Brain pericyte (primary cell): ENCODE measurements at places on chromosomes 3 and 15.

DNA sequence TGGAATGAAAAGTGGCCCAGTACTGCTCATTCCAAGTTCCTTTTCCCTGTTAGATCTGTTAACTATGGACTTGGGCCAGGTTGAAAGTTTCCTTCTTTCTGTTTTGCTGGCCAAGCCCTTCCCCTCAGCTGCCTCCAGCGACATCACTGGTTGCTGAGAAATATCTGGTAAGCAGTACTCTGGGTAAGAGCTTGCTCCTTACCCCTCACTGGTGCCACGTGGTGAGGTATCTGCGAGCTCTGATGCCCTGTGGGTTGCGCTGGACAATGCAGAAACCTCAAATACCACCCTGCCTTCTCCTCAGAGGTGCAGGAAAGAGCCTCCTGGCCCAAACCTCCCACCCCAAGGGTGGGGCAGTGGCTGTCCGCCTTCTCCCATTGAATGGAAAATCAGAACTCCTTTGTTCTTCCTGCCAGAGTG is 42.9 kb upstream of the APH1B start:
- DNase-seq = no peak

- no peak for DNase-seq
Observed at GRCh38 chr3:67415511-67415910, 238.9 kb downstream of the SUCLG2 start.

DNA sequence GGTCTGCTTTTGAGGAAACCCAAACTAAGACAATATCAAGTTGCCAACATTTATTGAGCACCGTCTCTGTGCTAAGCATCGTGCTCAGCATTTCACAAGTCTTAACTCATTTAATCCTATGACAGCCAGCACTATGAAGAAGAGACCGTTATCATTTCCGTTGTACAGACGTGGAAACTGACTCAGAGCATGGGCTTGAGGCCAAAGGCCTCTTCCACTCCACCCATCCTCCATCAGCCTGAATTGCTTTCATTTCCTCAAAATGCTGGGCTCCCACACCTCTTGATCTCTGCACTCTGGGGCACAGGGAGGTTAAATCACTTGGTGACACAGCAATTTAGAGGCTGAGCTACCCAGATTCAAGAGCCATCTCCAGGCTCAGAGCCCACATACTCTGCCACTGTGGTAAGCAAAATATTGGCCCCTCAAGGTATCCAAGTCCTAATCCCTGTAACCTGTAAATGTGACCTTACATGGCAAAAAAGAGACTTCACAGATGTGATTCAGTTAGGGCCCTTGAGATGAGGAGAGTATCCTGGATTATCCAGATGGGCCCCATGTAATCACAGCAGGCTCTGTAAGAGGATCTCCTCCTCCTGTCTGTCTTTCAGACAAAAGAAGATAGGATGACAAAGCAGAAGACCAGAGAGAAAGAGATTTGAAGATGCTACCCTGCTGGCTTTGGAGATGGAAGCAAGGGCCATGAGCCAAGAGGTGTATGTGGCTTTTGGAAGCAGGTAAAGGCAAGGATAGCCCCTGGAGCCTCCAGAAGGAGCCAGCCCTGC is 24.3 kb upstream of the FLNB start:
- no peak for DNase-seq

GRCh38 chr3:73999501-73999900 is 374.8 kb upstream of the PDZRN3 start:
- DNase-seq = no peak

- no peak for DNase-seq
Observed at GRCh38 chr3:113659101-113659541, 37.3 kb downstream of the USF3 start.

DNA sequence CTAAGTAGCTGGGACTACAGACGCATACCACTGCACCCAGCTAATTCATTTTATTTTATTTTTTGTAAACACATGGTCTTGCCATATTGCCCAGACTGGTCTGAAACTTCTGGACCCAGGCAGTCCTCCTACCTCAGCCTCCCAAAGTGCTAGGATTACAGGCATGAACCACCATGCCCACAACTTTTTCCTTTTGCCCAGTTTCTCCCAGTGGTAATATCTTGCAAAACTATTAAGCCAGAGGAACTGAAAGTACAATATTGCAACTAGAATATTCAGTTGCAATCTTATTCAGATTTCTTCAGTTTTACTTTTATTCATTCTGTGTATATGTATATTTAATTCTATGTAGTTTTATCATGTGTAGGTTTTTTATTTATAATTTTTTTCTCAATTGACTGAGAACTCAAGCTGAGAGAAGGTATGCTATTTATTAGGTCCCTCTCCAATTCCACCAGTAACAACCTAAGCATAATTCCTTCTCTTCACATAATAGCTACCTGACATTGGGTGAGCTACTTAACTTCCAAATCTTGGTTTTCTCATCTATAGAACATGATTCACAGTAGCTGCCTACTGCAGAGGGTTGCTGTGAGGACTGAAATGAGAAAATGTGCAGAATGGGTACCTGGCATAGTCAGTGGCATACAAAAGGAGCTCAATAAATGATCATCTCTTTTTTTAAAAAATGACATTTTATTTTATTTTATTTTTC is 30.8 kb downstream of the KLHL18 start:
- DNase-seq = no peak

GRCh38 chr3:126621627-126622345 is 33.1 kb downstream of the TXNRD3 start:
- no peak for DNase-seq

GRCh38 chr15:64948916-64949315 is 37.2 kb downstream of the ANKDD1A start:
- no peak for DNase-seq

DNA sequence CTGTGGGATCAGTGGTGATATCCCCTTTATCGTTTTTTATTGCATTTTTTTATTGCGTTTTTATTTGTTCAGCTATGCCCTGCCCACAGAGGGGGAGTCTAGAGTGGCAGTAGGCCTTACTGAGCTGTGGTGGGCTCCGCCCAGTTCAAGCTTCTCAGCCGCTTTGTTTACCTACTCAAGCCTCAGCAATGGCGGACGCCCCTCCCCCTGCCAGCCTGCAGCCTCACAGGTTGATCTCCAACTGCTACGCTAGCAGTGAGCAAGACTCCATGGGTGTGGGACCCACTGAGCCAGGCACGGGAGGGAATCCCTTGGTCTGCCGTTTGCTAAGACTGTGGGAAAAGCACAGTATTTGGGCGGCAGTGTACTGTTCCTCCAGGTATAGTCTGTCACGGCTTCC is 500.6 kb upstream of the MCTP2 start:
- no peak for DNase-seq

GRCh38 chr3:59803268-59803667 is 753.4 kb upstream of the CFAP20DC start:
- no peak for DNase-seq

- DNase-seq = no peak
Observed at GRCh38 chr3:184015381-184016019, 2.2 kb downstream of the ABCC5 start.

DNA sequence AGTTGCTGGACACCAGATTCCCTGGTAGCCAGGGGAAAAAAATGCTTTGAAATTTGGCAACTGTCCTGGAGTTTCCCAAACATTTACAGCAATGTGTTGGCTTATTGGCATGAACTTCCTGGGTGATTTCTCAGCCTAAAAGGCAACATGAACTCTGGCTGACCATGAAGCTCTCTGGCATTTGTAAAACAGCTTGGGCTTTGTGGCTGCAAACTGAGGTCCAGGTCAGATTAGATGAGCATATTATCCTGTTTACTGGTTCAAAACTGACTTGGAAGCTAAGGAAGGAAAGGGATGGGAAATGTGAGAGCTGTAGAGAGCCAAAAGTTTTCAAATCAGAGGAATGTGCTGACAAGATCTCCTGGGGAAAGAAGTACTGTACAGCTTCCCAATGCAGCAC is 139.0 kb downstream of the P3H2 start:
- peak; percentile 41 for DNase-seq

- DNase-seq = no peak
Observed at GRCh38 chr3:53142986-53143385, 12.8 kb upstream of the RFT1 start.

- no peak for DNase-seq
Observed at GRCh38 chr3:38038447-38038911, 529 bp upstream of the DLEC1 start.

DNA sequence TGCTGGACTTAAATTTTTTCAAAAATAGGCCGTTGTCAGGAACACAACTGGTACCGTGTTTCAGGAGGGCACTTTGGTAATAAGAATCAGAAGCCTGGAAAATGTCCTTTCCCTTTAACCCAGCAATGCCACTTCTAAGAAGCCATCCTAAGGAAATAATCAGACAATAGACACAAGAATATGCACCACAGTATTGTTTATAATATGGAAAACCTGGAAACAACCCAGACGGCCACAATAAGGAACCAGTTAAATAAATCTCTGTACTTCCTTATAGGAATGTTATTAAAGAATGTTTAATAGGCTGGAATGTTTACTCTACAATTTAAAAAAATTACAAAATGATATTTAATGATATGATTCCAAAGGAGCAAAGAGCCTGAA is 30.4 kb upstream of the ATP1B3 start:
- DNase-seq = no peak

DNA sequence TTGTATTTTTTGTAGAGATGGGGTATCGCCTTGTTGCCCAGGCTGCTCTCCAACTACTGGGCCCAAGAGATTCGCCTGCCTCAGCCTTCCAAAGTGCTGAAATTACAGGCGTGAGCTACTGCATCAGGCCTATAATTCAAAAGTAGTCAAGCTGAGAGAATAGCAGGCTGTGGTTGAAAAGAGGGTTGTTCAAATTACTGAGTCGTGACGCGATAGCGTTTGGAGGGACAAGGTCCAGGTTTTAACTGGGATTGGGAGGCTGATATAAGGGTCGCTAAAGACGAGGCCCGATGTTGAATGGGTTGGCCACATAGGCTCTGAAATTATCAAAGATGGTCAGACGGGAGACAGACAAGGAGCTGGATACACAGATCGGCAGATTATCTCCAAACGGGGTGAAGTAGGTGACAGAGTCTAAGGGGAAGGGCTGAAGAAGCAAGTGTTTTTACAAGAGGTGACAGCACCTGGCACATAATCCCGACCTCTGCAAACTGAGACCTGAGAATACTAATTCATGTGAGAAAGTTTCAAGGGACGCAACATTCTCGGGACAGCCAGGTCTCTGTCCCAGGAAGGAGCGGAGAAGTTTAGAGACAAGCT is 759 bp upstream of the ARID3B start:
- no peak for DNase-seq

- DNase-seq = no peak
Observed at GRCh38 chr15:69546182-69546581, 93.6 kb downstream of the RPLP1 start.

GRCh38 chr15:73771385-73772045 is 18.4 kb upstream of the INSYN1 start:
- no peak for DNase-seq

DNA sequence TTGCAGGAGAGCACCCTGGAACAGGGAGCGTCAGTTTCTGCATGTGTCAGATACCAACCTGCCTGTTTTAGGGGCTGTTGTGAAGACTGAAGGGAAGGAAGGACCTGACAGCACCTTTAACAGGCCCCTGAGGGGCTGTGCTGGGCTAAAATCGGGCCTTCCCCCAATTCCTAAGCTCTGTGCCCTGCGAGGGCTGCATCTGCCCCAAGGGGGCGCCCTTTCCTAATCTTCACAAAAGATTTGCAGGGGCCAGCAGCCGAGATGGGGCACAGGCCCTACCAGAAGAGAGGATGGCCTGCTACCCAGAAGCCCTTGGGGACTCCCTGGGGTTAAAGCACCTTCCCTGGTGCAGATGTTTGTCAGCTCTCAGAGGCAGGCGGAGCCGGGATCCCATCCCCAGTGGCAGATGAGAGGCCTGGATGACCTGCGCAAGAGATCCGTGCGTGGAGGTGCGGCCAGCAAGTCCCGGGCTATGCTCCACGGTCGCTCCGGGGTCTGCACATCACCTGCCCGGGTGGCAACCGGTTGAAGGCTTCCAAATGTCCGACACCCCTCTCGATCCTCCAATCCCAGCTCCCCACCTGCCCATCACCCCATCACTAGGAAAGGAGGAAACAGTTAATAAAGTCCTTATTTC is 53.6 kb downstream of the RHCG start:
- DNase-seq = no peak
